ENCODE measurements at places on chromosomes 1 and 21. TPM values are rescaled to one million over a fixed set of nuclear protein-coding genes. Genes with fewer than 3 reads are reported as not detected.

GRCh38 chr1:247291833-247292561 is 36.1 kb downstream of the VN1R5 start:
- no peak for DNase-seq

- no peak for DNase-seq
Observed at GRCh38 chr1:227891223-227891954, 56.3 kb downstream of the WNT9A start.

DNA sequence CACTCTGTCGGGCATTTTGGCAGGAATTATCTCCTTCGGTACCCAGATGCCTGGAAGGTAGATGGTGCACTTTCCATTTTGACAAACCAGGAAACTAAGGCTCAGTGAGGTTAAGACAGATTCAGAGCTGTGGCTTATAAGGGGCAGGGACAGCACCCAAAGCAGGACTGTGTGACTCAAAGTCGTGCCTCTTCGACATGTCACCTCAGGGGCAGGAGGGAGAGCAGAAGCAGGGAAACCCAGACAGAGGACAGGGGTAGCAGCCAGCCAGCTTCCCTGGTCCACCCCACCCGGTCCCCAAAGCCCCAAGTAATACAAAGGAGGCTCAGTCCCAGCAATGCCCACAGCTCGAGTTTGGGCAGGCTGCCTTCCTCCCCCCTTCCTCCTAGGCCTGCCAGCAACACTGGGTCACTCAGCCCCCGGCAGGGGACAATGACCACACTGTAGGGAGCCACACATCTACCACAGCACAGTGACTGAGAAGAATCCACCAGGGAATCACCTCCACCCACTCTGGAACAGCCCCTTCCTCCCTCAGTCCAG is 2.5 kb downstream of the RHOC start:
- no peak for DNase-seq

- no peak for DNase-seq
Observed at GRCh38 chr21:24110846-24111245, 1496.4 kb downstream of the MRPL39 start.

LCE1C gene
- not detected for polyA plus RNA-seq

PNRC2 gene
- 256 TPM for polyA plus RNA-seq

PTAFR gene
- polyA plus RNA-seq = 2.4 TPM

SPATA45 gene
- 1.5 TPM for polyA plus RNA-seq

MAP7D1 gene
- polyA plus RNA-seq = 64.6 TPM

KCNA3 gene
- polyA plus RNA-seq = 0.14 TPM

AMY2B gene
- polyA plus RNA-seq = 54.8 TPM
